ENCODE measurements at places on chromosomes 11 and 22.
A peak's percentile ranks its signal among the peaks of the same experiment; 100 is the strongest.

DNA sequence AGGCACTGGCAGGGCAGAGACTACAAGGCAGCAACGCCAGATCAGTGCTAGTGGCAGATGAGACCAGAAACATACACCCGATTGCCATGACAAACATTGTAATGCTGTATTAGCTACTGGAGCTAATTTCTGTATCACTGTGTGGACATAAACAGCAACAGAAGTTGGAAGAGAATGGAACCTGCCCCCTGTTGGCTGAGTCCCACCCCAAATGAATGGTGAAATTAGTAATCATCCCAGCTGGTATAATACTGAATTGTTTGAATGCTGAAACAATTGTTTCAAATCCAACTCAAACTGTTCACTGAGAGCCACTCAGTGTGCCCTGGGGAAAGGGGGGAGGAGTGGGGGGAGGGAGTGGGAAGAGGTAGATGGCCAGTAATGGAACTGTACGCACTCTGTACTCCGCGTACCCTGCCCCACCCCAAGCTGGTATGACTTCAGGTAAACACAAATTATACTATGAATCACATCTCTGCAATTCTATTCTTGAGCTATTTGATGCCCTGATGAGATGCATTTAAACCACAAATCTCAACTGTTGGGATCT, 11.2 kb upstream of the BIRC3 start:
- DNase-seq: no peak

GRCh38 chr11:128420265-128420664, 167.1 kb downstream of the ETS1 start:
- no peak for DNase-seq

GRCh38 chr22:47565607-47566006, 803.2 kb downstream of the TBC1D22A start:
- no peak for DNase-seq

DNA sequence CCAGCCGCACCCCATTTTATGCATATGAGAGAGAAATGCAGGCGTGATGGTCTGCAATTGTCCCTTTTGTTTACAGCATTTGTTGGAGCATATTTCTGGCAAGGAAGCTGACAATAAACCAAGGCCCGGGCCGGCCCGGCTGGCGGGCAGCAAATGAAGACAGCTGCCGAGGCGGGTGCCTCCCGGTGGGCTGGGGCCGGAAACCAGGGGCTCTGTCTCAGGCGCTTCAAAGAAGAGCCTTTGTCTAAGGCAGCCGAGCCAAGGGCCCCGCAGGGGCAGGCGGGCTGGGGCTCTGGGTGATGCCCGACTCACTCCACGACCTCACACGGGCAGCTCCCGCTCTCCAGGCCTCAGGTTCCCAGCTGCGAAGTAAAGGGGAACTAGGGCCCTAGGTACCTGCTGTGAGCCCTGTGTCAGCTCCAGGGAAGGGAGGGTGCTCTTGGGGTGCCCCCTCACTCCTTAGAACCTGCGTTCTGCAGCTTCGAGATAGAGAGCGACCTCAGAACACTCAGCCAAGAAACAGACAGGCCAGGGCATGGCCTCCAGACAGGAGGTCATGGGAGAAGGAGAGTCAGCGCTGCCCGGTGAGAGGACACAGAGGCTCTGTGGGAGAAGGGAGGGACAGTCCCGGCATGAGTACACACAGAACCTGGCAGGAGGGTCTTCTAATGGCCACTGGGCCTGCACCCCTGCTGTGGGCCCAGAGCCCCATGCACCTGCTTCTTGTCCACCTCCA, 2.4 kb downstream of the LINC01488 start:
- DNase-seq: no peak

- no peak for DNase-seq
Observed at GRCh38 chr11:16685914-16686313, 52.5 kb upstream of the C11orf58 start.

- DNase-seq: no peak
Observed at GRCh38 chr11:23423104-23423503, 562.8 kb upstream of the CCDC179 start.

- DNase-seq: no peak
Observed at GRCh38 chr22:19937616-19938473, 3.7 kb upstream of the COMT start.

- no peak for DNase-seq
Observed at GRCh38 chr11:134039726-134040385, 29.0 kb upstream of the JAM3 start.

DNA sequence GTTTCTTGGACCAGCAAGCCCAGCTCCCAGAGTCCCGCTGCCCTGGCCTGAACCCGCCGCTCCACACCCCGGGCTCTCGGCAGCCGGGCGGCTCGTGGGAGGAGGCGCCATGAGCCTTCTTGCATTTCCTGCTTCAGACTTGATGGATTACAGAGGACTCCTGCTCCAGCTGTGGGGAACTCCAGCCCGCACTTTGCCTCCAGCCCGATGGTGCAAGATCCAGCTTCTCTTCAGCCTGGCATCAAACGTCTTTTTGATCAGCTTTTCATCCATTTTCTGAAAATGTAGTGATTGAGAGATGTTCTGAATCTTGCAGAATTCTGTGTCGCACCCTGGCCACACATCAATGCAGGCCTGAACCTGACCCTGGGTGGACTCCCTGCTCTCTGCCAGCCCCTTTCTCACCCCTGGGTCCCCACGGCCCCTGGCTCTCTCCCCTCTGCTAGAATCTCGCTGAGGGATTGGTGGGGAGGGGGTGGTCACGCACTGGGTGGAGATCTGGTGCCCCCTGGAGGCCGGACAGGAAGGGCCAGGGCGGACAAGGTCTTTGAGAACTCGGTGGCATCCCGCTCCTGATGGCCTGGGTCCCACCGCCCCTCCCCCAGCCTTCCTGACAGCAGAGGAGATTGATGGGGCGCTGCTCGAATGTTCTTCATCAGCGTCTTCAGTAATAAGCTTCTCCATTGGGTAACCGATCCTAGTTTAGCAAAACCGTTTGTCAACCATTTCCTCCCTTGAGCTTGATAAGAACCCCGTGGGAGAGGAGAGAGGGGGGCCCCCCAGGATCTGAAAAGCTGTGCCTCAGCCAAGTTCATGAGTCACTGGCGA, 12.1 kb upstream of the NFAM1 start:
- DNase-seq: peak; percentile 78

- DNase-seq: no peak
Observed at GRCh38 chr11:66595245-66595904, 2.4 kb downstream of the CCS start.

- DNase-seq: no peak
Observed at GRCh38 chr11:22508665-22509064, 117.0 kb downstream of the FANCF start.

DNA sequence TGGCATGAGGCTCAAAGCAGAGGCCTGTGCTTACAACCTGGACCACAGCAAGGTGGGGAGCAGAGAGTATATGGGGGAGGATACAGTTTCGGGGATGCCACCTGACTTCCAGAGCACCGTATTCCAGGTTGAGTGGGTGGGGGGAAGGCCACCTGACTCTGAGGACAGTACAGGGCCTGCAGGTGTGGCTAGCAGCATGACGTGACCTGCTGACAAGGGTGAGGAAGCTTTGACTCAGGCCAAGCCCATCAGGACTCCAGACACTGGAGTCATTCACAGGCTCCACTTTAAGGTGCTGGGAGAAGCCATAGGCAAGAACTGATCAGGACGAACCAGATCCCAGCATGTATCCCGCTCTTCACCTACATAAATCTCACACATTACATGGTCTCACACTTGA, 34.6 kb upstream of the CRTAM start:
- DNase-seq: no peak

GRCh38 chr11:71144736-71145135, 107.6 kb downstream of the SHANK2 start:
- no peak for DNase-seq

- no peak for DNase-seq
Observed at GRCh38 chr22:26326803-26327202, 102.3 kb upstream of the ASPHD2 start.

DNA sequence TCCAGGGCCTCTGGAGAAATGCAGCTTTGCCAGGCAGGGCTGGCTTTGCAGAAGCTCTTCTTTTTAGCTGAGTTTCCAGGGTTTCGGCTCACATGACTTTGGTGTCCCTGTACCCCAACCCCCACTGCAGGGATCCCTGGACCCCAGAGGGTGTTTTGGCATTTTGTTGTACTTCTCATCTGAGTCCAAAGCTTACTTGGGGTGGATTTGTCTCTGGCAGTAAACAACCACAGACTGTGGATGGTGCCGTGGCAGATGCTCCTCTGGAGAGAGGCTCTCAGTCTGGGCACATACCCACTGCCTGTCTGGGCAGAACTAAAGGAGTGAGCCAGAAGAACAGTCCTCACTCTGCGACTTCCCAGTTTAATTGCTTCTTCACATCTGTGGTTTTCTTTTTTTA, 49.6 kb downstream of the COMMD9 start:
- no peak for DNase-seq

DNA sequence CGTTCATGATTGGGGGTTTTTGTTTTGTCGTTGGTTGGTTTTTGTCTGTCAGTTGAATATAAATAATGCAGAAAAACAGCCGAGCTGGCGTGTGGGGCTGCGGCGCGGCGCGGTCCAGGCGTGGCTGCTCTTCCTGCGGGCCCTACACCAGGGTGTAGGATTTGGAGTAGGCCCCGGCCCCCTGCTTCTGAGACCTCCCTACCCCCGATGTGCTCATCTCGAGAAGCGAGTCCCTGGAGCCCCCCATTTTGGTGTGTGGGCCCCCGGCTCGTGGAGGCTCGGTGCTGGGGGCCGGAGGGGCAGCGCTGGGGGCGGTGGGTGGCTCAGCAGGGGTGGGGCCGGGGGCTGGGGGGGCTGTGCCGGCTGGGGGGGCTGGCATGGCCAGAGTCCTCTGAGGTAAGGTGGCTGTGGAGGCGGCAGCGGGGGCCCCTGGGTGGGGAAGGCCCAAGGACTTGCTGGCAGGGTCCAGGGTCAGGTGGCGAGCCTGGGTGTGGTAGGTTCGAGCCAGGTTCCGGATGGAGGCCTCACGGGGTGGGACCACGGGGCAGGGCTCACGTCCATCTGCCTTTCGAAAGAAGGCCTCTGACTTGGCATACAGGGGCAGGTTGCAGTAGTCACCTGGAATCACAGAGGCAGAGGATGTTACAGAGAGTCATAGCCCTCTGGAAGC, 100.7 kb downstream of the CEP164 start:
- no peak for DNase-seq

DNA sequence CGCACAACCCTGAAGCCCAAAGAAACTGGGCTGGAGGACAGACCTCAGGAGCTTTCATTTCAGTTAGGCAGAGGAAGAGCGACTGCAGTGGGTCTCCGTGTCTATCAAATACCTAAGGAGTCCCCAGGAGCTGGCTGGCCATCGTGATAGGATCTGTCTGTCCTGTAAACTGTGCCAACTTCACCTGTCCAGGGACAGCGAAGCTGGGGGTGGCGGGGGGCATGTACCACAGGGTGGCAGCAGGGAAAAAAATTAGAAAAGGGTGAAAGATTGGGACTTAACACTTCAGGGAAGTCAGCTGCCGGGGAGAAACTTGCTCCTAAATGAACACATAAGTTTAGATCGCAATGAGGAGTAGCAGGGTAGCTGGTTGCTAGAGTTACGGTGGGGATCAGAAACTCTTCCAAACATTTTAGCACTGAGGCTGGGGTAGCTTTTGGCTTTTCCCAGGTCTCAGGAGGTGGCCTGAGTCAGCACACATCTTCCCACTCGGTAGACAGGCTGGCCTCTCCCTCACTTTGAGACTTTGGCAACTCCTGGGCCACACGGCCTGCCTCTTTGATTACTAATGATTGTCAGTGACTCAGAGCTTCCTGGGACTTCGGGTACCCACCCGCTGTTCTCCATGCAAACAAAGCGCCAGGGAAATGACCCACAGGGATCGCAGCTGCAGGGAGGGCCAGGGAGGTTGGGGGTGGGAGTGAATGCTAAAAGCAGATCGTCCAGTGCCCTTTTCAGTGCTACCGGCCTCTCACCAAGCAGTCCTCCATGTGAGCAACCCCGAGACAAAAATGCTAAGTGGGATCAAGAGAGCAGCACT, 2.9 kb upstream of the MTFP1 start:
- peak; percentile 50 for DNase-seq

DNA sequence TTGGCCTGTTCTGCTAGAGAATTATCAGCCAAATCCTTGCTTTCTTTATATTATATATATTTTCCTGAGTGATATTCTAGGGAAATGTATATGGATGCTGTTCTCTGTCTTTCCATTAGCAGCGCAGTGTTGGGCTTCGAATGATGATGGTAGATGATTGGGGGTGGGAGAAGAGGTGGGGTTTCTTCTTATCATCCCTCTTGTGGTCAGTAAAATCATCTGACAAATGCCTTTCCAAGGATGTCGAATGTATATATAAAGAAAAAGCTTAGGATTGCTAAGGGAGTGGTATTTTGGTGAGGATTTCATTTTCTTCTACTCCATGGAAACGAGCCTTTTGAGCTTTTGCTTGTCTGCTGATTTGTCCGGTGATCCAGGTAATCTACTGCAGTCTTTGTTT, 48.9 kb downstream of the ARHGEF12 start:
- DNase-seq: no peak

DNA sequence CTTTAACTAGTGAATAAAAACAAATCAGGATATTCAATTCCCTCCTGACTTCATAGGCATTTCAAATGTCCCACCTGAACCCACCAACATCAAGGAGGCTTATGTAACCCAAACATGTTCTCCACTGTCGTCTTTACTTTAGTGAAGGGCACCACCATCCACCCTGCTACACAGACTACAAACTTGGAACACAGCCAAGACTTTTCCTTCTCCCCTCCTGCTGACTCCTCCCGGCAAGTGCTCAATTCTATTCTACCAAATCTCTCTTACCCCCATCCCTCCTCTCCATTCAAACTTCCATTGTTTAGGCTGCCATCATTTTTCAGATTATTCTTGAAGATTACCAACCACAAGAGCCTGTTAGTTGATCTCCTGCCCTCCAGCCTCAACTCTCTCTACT, 24.3 kb downstream of the SAAL1 start:
- DNase-seq: no peak

GRCh38 chr11:72576243-72576595, 98.0 kb downstream of the PDE2A start:
- DNase-seq: no peak

- no peak for DNase-seq
Observed at GRCh38 chr11:64661146-64661545, 61.9 kb downstream of the NRXN2 start.

DNA sequence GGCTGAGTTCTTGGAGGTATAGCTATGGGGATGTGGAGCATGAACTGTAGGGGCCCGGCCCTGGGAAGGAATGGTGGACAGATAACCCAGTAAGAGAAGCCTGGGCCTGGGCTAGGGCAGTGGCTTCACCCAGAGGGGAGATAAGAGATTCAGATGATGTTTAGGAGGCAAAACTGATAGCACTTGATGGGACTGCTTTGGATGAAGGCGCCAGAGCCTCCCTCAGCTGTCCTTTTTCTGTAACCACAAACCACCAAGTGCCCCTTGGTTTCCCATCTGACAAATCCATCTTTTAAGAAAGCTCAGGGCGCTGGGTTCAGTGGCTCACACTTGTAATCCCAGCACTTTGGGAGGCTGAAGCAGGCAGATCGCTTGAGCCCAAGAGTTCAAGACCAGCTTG, 23.4 kb downstream of the RELT start:
- no peak for DNase-seq

- no peak for DNase-seq
Observed at GRCh38 chr11:133409799-133410198, 122.5 kb downstream of the OPCML start.

- DNase-seq: no peak
Observed at GRCh38 chr11:32280339-32280738, 155.0 kb downstream of the WT1 start.
